Stimulated activated CD8-positive, alpha-beta memory T cell treated with anti-CD3 and anti-CD28 coated beads, Interleukin-2, amount 100 ng/mL, for 1 hour (primary cell): ENCODE measurements at places on chromosomes 1 and 21.

- no peak for DNase-seq
These were observed 3.7 kb upstream of the SF3B4 start for GRCh38 chr1:149931212-149931790.

GRCh38 chr1:61403679-61404596, 321.0 kb downstream of the TM2D1 start:
- no peak for DNase-seq

- DNase-seq: no peak
These were observed 11.6 kb upstream of the PARP1 start for GRCh38 chr1:226419284-226420029.

DNA sequence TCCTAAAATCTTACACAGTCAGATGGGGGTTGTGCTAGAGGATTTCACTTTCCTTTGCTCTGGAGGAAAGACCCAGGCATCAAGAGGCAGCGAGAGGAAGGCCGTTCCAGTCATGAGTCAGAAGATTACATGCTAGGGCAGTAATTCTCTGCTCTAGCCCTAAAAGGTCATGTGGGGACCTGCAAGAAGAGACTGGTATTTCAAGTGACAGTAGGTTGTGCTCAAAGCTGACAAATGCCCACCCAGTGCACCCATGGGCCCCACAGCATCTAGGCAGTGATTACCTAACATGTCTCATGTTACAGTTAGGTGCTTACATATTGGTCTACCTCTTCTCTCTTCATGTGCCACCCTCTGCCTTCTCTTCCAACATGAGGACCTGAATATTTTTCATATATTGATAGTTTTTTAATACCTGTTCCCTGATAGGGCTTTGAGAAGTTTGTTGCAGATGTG, 99.7 kb upstream of the BEND5 start:
- DNase-seq: no peak

DNA sequence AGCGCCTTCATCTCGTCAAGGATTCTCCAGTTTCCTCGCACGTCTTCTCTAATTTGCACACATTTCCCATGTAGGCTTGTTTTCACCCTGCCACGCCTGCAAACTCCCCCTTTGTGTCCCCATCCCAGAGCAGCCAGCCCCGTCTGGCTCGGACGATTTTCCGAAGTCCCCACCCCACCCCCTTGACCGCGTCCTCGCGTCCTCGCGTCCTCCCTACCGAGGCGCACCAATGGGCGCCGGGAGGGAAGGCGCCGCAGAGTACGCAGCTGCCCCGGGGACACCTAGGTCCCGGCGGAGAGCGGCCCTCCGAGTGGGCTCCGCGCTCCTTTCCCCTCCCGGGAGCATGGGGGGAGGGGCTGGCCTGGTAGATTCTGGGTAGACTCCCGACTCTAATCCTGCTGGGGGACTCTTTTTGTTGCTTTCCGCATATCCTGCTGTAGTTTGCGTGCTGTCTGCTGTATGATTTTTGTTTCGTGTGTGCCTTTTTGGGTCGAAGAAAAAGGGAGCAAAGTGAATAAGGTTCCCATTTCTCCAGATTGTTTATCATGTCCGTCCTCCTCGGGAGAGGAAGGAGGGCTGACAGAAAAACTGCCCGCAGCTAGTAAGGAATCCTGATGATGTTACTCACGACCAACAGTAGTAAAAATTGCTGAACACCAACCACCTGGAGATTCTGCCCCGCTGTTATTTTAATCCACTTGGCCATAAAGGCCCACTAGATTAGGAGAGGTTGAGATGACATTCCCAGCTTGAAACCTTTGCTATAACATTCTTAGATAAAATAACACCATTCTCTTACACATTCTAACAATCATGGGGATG, 1.5 kb downstream of the CACHD1 start:
- DNase-seq: no peak

DNA sequence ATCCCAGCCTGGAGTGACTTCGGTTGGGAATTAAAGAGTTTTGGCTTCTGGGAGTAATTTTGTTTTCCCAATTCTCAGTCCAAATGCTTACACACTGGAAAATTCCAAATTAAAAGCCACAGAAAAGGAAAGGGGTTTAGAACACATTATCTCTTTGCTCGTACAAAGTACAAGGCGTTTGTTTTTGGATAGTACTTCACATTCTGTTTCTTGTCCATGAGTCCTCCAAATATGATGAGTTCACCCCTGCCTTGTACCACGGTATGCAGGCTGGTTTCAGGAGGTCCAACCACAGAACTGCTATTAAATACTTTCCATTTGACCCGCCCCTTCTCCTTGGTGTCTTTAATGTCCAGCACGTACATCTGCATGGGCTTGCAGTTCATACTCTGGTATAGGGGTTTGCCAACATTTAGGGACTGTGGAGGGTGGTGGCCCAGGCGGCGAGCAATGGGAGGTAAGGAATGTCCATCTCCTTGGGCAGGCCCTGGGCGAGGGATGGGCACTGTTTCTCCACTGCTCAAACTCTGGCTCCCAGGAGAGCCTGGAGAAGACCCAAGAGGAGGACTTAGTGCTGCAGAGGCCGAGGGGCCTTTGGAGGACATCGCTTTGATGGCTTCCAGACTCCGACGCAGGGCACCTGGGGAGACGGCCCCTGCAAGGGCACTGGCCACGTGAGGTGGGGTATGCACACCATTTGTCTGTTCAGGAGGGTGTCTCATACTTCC, 13.7 kb upstream of the CPLANE2 start:
- DNase-seq: no peak

- DNase-seq: no peak
These were observed 81.4 kb upstream of the WLS start for GRCh38 chr1:68313735-68314134.
